ENCODE measurements at places on chromosomes 5 and 9.

DNA sequence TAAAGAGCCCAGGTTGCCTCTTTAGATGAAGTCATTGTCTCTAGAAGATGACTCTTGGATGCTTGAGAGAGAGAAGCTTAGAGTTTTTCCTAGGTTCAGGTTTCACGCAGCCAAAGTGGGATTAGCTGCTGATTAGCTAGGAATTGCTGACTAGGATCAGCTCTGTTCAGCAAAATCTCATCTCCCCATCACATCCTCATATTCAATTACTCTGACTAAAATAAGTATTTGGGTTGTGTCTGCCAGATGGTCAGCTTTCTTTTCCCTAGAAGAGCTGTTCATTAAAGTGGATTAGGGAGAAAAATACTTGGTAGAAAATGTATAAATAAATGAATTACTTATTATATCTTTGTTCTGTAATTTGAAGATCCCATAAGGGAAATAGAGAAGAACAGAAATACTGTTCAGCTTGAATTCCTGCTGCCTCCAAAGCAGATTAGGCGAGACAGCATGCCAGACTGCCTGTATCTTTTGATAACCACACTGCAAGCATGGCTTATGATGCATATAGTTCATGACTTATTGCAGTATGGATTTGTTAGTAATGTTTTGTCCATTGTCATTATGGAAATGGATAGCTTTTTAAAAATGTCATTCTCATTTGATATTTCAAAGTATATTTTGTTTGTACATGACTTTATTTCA is 184.8 kb upstream of the CD180 start:
- no peak for DNase-seq

- no peak for DNase-seq
Observed at GRCh38 chr9:129810788-129811187, 7.8 kb downstream of the TOR1B start.

- DNase-seq = no peak
Observed at GRCh38 chr9:100027543-100027942, 71.3 kb downstream of the ERP44 start.

- DNase-seq = peak; percentile 18
Observed at GRCh38 chr9:126203313-126203712, 123.3 kb upstream of the MVB12B start.

DNA sequence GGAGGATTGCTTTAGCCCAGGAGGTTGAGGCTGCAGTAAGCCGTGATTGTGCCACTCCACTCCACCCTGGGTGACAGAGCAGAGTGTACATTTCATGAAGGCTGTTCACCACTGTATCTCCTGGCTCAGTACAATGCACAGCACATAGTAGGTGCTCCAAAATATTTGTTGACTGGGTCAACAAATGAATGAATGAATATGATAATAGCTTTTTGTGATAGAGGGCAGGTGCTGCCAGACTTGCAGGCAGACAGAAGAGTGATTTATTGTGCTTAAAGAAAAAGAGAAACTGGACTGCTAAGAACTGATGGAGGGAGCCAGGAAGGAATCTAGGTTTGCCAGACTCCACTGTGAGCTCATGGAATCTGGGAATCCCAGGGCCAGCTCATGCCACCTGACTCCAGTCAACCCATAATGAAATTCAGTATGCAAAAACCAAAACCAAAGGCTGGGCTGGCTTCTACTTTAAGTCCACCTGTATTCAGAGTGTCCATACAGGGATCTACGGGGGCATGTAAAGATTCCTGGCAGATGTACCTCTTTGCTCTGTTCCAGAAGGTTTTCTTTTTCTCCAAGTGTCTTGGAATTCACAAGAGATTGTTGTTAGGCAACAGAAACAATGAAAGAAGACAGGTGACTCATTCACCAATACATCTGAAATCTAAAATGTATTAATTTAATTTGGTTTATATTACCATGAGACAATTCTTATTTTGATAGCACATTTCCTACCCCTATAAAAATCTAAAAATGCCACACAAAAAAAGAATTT is 15.5 kb upstream of the CTNNA1 start:
- DNase-seq = no peak

GRCh38 chr9:94210616-94211603 is 48.2 kb upstream of the ZNF169 start:
- DNase-seq = no peak

DNA sequence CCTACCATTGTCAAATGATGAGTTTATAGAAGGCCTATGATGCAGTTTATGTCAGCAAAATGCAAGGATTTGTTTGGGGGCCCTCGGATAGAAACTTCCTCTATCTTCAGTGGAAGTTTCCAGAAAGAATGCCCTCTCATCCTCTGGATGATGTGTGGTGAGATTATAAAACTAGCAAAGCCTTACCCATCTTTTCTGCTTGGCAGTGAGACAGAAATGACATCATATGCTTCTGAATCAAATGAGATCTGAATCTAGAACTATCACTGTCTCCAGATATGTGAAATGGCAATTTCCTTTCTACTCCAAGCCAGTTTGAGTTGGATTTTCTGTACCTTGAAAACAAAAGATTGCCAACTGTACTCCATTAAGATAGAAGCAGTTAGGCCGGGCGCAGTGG is 60.4 kb upstream of the CKMT2 start:
- DNase-seq = no peak

GRCh38 chr5:149810856-149811255 is 80.7 kb downstream of the PPARGC1B start:
- no peak for DNase-seq

DNA sequence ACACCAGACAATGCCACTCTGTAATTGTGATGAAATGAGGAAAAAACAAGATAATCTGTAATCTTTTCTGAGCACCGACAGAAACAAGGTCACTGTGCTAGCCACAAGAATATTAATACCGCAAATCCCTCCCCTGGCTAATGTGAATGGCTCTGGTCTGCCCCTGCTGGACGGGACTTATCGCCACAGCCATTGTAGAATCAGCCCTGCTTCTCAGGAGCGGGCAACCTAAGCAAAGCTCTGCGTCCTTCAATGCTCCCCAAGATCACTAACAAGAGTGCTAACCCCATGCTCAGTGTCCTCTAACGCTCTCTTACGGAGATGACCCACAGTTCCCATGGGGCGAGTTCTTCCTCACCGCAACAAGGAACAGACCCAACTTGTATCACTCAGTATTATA is 42.7 kb downstream of the OR2V1 start:
- DNase-seq = no peak

GRCh38 chr5:52810426-52810825 is 22.7 kb downstream of the ITGA1 start:
- no peak for DNase-seq

- DNase-seq = no peak
Observed at GRCh38 chr9:131868766-131869165, 128.9 kb upstream of the RAPGEF1 start.

DNA sequence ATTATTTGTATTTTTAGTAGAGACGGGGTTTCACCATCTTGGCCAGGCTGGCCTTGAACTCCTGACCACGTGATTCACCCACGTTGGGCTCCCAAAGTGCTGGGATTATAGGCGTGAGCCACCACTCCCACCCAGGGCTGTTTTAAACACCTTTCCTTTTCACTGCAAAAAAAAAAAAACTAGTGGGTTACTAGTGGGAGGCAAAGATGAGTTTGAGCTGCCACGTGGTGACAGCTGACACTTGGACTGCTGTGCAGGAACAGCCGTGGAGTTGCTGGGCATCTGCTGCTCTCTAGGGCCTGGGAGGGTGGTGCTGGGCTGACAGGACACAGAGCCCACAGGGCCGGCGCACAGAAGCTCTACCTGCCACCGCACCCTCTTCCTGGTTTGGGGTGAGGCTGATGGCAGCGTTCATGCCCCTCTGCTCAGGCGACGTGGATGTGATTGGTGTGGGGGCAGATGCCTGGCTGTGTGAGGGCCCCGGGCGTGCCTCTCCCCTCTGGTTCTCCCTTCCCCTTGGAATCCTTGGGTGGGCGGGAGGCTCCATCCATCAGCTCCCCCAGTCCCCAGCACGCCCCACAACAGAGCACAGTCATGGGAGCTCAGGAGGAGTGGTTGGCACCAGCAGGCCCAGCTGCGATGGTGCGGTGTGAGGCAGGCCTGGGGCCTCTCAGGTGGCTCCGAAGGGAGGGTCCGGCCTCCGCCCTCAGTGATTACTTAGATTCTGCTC is 16.9 kb downstream of the RABL6 start:
- DNase-seq = no peak

DNA sequence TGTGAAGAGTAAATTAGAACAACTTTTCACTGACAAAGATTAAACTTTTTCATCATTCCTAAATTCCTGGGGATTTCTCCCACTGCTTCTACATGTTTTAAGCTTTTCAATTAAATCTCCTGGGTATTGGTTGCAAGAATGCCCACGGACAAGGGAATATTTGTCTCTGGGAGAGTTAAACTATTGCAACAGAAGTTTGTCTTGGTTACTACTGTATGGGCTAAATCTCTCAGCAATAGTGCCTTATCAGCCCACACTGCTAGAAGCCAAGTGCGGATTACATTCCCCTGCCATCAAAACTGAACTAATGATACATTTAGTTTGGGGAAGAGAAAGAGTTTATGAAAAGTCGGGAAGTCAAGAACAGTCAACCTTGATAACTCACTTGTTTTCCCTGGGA is 528.2 kb upstream of the C9orf72 start:
- DNase-seq = no peak

- DNase-seq = no peak
Observed at GRCh38 chr5:112532654-112533360, 113.7 kb upstream of the EPB41L4A start.

GRCh38 chr9:77712533-77713130 is 64.5 kb upstream of the GNA14 start:
- no peak for DNase-seq

GRCh38 chr5:1901061-1901460 is 18.3 kb upstream of the IRX4 start:
- DNase-seq = no peak

DNA sequence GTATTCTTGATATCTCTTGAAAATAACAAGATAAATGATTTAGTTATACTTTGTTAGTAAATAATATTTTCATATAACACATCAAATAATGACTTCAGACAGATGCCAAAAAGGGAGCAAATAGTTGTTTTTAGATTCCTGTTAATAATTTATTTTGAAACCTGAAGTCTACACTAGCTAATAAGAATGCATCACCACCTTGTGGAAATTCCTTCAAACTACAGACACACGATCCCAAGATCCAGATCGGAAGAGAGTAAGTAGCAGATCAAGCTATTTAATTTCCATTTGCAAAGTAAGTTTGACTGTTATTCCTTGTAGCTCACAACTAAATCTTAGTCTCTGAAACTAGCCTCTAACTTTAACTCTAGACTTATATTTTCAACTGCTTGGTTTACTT is 35.5 kb upstream of the ISL1 start:
- no peak for DNase-seq

- DNase-seq = no peak
Observed at GRCh38 chr5:113806250-113806649, 292.8 kb downstream of the YTHDC2 start.

DNA sequence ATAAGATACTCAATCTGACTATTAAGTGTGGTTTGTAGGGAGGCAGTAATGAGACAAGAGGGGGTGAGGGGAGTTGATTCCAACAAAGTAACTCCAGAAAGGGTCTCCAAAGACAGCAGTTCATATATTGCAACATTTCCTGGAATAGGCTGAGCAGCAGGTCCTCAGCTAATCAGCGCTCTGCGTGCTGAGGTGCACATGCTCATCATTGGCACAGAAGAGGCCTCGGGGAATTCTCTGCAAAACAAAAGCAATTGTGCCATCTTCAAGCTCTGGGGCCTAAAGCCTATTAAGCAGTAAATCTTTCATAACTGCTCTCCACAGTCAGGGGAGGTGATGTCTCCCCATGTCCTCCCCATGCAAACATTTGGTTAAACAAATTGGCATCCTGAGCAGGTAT is 357.3 kb downstream of the SPOCK1 start:
- no peak for DNase-seq

GRCh38 chr5:169162407-169162806 is 138.5 kb downstream of the SLIT3 start:
- no peak for DNase-seq

GRCh38 chr5:60285910-60286309 is 392.4 kb upstream of the PDE4D start:
- no peak for DNase-seq

GRCh38 chr9:107794259-107794658 is 304.7 kb upstream of the KLF4 start:
- no peak for DNase-seq

DNA sequence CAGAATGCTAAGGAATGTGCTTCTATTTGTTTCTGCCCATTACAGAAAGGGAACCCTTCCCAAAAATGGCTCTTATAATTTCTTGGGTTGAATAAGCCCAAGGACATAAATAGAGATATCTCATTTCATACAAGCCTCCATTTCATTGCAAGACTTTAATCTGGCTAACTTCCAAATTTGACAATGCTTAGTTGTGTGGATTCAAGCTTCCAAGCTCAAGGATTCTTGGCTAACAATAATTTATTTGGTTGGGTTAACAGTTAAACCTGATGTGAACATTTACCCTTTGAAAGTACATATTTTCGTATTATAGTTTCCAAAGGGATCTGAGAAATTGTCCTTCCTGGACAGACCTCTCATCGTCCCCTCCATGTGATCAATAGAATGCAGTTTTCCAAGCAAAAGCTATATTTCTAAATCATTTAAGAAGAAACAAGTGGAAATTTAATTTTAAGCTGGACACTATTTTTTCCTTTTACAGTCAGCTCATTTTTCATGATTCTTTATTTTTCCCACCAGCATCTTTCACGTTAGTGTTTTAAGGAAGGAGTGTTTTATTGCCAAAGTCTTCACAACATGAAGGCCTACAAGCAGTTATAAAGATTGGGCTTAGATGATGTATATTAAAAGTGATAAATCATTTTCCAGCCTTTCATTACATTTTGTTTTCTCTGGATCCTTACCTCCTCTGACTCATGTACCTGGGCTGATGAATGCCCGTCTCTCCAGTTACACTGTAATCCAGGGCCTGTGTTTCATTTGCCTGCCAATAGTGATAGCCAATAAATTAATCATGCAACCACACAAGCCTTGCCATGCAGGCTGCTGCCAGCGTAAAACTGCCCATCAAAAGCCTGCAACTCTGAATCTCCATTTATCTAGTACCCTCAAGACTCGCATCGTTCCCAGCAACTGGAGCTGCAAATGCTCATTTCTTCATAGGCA is 176.7 kb downstream of the NTRK2 start:
- DNase-seq = no peak

DNA sequence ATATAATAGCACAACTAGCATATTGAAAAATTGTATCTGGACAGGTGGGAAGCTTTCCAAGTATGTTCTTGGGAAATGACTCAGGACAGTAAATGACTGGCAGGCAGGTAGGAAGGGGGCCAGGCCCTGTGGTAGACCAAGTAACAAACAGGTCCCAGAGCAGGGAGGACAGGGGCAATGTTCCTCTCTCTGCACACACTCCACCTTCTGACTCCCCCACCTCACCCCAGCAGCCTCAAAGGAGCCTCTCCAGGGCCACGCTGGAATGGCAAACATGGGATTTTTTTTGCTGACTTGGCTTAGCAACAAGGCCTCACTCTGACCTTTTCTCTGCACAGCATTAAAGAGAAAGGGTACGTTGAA is 31.1 kb upstream of the IQGAP2 start:
- DNase-seq = no peak

DNA sequence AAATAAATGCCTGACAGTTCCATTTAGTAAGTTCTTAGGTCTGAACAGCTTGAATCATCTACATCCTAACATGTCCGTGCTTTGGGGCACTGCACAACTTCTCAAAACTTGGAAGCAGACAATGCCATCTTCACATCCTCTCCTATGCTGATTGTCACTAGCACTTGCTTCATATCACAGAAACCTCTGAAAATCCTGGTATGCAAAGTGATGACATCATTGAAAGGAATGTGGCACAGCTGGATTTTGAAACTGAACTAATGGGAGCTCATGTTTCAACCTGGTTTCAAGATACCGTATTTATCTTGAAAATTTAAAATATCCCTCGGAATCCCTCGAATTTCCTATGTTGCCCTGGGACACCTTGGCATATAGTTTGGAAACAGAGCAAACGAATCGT is 490.2 kb upstream of the DAP start:
- DNase-seq = no peak
